Neural cell (in vitro differentiated cells): ENCODE measurements at places on chromosomes 7 and 10. TPM values are rescaled to one million over a fixed set of nuclear protein-coding genes. Genes with fewer than 3 reads are reported as not detected.

MNX1 gene
- polyA plus RNA-seq, result not detected in 2 replicates

LRRTM3 gene
- 3.2 and 3.4 TPM in 2 replicates for polyA plus RNA-seq

C10orf88 gene
- polyA plus RNA-seq, result 23.7 and 25.8 TPM in 2 replicates

GRID1 gene
- 7.3 and 10.4 TPM in 2 replicates for polyA plus RNA-seq

HK1 gene
- polyA plus RNA-seq, result 60.5 and 67.7 TPM in 2 replicates

CLDN12 gene
- 74.2 and 81.0 TPM in 2 replicates for polyA plus RNA-seq

CCDC126 gene
- 21.1 and 28.0 TPM in 2 replicates for polyA plus RNA-seq

PPP1R9A gene
- 52.8 and 54.1 TPM in 2 replicates for polyA plus RNA-seq

ZCCHC24 gene
- not detected in 2 replicates for polyA plus RNA-seq

LIPJ gene
- 0.15 and 0.16 TPM in 2 replicates for polyA plus RNA-seq

CRTAC1 gene
- polyA plus RNA-seq, result 0.44 and 1.1 TPM in 2 replicates
